ENCODE measurements at places on chromosomes 2 and 18. TPM values are rescaled to one million over a fixed set of nuclear protein-coding genes. Genes with fewer than 3 reads are reported as not detected.

The OR6B2 gene
- total RNA-seq: not detected

The USP34 gene
- total RNA-seq: 118 TPM

The DSC1 gene
- 5.9 TPM for total RNA-seq

The TOGARAM2 gene
- 5.2 TPM for total RNA-seq

The NABP1 gene
- 44.1 TPM for total RNA-seq

The ALLC gene
- total RNA-seq: not detected

The PLEK gene
- 28.4 TPM for total RNA-seq

The FRZB gene
- total RNA-seq: 0.15 TPM

The IGFBP2 gene
- total RNA-seq: 2.1 TPM

The CHRND gene
- total RNA-seq: not detected

The ACKR3 gene
- 4.5 TPM for total RNA-seq

The ERMN gene
- 3.6 TPM for total RNA-seq

The SLC19A3 gene
- total RNA-seq: not detected

- DNase-seq: no peak
These were observed 439.8 kb downstream of the TGIF1 start for GRCh38 chr18:3889803-3890202.

GRCh38 chr2:112867701-112868631 is 31.4 kb upstream of the IL1B start:
- DNase-seq: no peak

- DNase-seq: no peak
These were observed 102.4 kb downstream of the TRIB2 start for GRCh38 chr2:12819103-12819475.

DNA sequence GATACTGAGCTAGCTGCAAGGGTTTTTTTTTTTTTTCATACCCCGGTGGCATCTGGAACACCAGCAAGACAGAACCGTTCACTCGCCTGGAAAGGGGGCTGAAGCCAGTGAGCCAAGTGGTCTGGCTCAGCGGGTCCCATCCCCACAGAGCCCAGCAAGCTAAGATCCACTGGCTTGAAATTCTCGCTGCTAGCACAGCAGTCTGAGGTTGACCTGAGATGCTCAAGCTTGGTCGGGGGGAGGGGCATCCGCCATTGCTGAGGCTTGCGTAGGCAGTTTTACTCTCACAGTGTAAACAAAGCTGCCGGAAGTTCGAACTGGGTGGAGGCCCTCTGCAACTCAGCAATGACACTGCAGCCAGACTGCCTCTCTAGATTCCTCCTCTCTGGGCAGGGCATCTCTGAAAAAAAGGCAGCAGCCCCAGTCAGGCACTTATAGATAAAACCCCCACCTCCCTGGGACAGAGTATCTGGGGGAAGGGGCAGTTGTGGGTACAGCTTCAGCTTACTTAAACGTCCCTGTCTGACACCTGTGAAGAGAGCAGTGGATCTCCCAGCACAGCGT is 5.1 kb upstream of the MIB1 start:
- DNase-seq: peak; percentile 52

- DNase-seq: no peak
These were observed 316.8 kb downstream of the RIT2 start for GRCh38 chr18:42798606-42799170.

DNA sequence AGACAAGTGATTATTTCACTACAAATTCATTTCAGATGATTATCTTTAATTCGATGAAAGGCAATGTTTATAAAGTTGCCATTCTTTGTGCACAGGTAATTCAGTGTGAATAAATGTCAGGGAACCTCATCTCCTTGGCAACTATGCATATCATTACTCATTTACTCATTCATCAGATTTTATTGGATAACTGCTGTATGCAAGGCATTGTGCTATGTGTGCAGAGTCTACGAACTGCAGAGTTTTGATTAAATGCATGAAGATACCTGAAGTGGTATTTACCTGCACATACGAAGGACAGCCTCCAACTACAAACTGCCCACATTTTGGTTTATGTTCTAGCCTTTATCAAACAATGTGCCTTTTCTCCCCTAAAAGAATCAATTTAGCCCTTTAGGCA is 3.5 kb downstream of the RND3 start:
- DNase-seq: no peak

GRCh38 chr2:230413479-230413878 is 2.5 kb upstream of the SP100 start:
- DNase-seq: no peak

DNA sequence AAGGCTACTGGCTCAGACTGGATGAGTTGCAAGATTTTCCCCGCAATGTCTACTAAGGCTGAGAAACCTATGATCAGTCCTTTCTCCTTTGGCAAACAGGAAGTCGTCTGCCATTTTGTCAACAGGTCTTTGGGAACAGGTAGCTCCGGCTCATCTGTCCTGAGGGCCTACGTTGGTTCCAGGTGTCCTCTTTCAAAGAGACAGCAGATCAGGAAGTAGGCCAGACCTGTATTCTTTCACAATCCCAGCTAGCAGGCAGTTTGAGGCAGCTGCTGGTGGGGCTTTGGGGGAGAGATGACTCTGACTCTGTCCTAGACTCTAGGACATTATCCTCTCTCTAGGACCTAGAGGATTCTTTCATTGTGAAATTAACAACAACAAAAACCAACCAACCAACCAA is 98.6 kb downstream of the ACTR2 start:
- no peak for DNase-seq

GRCh38 chr2:10329880-10330699 is 27.4 kb downstream of the HPCAL1 start:
- no peak for DNase-seq

DNA sequence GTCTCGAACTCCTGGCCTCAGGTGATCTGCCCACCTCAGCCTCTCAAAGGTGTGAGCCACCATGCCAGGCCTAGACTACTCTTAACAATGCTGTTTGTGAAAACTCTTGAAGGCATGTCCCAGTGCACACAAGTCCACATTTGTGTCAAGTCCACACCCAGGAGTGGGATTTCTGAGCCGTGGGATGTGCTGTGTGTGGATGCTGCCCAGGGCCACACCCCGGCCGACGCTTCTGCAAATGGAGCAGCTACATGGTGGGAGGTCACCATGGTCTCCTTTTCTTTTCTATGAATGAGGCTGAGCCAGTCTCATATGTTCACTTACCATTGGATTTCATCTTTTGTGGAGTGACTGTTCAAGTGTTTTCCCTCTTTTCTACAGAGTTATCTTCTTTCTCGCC is 15.8 kb downstream of the SNED1 start:
- no peak for DNase-seq

- DNase-seq: no peak
These were observed 30.6 kb downstream of the ARMC9 start for GRCh38 chr2:231228974-231229529.

- DNase-seq: no peak
These were observed 14.1 kb upstream of the ARMC9 start for GRCh38 chr2:231184319-231184718.

DNA sequence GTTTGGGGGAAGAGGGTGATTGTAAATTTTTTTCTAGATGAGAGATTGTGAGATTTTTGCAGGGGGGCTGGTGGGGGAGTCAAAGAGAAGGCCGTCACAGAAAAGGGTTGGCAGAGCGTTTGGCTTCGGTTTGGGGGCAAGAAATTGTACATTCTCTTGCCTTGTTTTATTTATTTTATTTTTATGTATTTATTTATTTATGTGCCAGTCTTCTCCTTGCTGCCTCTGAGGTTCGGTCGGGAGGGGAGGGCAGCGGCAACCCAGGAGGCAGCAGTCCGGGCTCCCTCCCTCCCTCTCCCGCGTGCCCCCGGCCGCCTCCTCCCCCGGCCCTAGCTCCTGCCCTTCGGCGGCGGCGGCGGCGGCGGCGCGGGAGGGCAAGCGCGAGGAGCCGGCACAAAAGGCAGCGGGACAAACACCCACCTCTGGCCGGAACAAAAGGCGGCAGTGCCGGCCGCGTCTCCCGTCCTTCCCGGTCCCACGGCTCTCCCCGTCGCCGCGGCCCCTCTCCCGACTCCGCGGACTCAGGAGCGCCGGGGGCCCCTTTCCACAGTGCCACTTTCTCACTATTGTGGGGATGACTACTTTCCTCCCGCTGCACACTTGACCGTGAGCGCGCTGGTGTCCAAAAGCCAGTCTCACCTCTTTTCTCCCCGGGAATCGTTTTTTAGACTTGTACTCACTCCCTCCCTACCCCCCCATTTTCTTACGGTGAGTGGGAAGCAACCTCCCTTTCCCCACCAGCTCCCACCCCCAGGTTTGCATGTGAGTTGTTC is 1.2 kb downstream of the BCL11A start:
- DNase-seq: no peak

DNA sequence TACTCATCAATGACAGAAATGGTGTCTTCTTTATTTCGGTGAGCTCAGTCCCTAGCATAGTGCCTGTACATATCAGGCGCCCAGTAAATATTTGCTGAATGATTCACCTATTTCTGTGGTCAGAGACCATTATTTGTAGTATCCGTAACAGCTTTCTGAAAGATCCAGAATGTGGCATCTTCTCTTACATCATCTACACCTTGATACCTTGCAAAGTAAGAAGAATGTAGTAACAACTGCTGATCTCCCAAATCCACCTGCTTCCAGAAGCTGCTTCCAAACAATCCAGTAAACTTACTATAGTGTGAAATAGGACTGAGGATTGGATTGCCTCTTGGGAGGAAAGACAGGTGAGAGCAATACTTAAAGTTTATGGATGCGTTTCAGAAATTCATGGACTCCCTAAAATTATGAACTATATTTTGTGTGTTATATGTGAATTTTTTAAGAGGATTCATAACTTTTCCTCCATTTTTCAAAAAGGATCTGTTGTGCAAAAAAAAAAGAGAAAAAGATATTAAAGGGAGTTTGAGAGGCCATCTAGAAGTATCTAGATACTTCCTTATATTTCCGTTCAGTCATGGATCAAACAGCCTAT is 945 bp upstream of the ASXL2 start:
- DNase-seq: no peak

GRCh38 chr18:50830544-50830943 is 10.7 kb upstream of the MRO start:
- DNase-seq: no peak

DNA sequence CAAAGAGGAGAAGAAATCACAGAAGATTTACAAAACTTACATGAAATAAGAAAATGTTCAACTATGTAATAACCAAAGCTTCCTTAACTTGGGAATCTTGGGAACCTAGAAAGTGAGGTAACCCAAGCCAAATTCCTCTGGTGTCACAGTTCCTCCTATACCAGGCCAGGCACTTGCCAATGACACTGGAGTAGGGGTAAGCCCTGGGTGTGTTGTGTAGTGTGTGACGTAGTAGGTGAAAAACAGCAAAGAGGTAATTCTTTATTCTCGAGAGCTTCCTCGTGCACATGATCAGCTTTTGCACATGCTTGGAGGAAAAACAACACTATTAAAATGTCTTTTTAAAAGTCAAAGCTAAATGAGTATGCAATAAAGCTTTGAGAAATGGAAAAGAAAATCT is 118.0 kb downstream of the METTL8 start:
- no peak for DNase-seq

DNA sequence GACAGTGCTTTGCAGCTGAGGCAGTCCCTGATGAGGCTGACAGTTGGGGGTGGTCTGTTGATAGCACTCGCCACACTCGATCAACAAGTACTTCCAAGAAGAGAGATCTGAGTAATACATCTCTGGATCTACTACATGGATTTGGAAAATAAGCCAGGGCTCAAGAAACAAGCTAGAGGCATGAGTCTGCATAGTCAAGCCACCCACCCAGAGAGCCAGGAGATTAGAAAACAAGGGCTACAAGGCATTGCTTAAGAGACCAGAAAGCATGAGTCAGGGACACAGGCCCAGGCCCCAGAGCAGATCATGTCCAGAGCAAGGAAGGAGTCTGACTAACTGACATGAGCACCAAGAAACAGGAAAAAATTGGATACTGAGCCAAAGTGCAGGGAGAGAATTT is 196.9 kb upstream of the CWC22 start:
- DNase-seq: no peak

GRCh38 chr2:170576296-170576695 is 138.8 kb upstream of the SP5 start:
- no peak for DNase-seq

GRCh38 chr2:126358122-126358521 is 297.8 kb upstream of the GYPC start:
- DNase-seq: no peak

DNA sequence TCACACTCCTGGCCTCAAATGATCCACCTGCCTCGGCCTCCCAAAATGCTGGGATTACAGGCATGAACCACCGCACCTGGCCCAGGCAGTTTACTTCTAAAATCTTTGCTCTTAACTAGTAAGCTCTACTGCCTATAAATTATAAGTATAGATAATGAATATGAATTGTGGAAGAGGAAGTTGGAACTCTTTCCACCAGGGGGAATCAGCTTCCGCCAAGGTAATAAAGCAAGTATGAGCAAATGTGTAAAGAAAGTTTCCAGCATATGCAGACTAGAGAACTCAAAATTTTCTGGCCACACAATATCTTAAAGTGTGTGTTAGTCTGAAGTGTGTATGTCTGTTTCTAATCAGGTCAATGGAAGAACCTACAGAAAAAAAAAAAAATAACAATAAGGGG is 68.1 kb downstream of the RMDN2 start:
- DNase-seq: no peak

- DNase-seq: no peak
These were observed 111.3 kb upstream of the SIX2 start for GRCh38 chr2:45120546-45120945.

DNA sequence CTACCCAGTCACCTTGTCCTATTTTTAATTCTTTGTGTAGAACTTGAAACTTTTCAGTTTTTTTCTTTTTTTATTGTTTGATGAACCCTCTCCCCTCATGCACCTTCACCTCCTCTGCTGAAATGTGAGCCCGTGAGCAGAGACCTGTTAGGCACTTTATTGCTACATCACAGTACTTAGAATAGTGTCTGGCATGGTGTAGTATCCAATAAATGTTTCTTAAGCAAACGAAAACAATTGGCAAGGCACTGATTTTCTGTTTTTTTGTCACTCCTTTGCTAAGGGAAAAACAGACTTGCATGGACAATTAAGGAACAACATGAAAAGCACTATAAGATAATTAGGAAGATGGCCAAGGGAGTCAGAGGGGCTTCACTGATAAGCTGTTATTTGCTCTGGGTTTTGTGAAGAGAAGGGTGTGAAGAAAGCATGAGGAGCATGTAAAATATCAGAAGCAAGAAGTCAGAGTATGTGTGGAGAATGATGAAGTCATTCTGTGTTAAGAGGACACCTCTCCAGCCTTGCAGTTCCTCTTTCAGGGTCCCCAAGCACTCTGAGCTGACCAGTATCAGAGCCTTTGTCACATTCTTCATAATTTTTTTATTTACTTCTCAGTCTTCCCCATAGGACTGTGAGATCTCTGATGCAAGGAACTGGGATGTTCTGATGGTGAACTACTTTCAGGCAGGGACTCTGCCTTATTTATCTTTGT is 99.7 kb upstream of the CAVIN2 start:
- DNase-seq: no peak

Data from T-cell (primary cell).